Astrocyte of the spinal cord (primary cell): ENCODE measurements at places on chromosomes 5 and 9.

- DNase-seq, result peak; percentile 47
Measured at GRCh38 chr9:35306283-35306682, 144.5 kb downstream of the UNC13B start.

DNA sequence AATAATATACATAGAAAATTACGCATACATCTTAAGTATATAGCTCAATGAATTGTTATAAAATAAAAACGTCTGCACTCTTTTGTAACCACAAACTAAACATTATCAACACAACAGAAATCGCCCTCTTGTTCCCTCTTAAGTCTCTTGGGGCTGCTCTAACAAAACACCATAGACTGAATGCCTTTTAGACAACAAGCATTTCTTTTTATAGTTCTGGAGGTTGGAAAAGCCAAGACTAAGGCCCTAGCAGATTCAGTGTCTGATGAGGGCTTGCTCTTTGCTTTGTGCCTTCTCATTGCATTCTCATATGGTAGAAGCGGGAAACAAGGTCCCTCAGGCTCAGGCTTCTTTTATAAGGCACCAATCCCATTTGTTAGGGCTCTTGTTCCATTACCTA lies 4.9 kb upstream of the IFNB1 start:
- DNase-seq, result no peak

DNA sequence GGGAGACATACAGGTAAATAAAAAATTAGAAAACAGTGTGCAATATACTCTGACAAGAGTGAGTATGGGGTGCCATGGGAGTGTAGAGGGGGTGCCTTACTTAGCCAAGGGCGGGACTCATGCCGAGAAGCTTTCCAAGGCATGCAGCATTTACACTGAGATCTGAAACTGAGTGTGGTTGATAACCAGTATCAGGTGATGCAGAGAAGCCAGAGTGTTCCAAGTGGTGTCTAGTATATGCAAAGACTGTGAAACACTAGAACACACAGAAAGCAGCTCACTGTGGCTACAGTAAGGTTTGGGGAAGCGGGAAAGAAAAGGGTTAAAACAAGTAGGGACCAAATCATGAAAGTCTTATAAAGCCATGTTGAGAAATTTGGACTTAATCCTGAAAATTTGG lies 30.5 kb upstream of the ERBIN start:
- no peak for DNase-seq

GRCh38 chr5:2569176-2569575 lies 182.3 kb downstream of the IRX2 start:
- DNase-seq, result no peak

DNA sequence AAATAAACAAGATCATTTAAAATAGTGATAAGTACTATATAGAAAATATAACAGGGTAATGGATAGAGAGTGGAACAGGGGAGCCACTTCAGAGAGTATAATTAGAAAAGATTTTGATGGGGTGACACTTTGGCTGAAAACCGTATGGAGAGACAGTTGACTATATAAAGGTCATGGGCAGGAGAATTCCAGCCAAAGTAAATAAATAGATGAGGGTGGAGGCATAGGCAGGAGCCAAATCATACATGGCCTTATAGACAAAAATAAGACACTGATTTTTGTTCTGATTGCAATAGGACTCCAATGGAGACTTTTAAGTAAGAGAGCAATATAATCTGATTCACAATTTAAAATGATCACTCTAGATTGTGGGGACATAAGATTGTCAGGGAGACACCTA lies 37.5 kb upstream of the NUDT12 start:
- no peak for DNase-seq

GRCh38 chr9:76608575-76609273 lies 149.7 kb downstream of the GCNT1 start:
- no peak for DNase-seq

DNA sequence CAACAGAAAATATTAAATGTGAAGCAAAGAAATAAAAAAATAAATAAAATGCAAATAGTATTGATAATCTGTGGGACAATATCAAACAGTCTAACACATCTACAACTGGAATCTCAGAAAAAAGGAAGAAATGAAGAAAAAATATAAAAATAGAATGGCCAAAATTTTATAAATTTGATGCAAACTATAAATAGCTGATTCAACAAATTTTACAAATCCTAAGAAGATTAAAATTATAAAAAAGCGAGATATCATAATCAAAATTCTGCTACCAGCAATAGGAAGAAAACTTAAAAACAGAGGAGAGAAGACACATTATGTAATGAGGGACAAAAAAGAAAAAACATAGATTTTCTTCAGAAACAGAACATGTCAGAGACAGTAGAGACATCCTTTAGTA lies 129.2 kb upstream of the IRX1 start:
- DNase-seq, result no peak

DNA sequence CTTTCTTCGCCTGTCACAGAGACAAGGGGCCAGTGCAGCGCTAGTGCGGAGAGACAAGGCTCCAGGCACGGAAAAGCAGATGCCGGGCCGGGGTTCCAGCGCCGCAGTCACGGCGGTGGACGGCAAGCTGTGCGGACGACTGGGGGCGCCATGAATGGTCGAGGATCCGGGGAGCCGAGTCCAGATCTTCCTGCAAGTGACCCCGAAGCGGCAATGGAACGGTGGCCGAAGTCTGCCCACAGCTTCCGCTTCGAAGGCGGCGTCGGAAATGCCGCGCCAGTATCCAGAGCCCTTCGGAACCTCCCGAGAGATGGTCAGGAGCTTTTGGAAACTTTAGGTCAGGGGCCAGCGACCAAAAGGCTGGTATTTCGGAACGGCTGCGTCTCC lies 601 bp upstream of the FAF2 start:
- DNase-seq, result no peak

GRCh38 chr5:58969253-58969652 lies 386.4 kb downstream of the RAB3C start:
- no peak for DNase-seq

GRCh38 chr5:72209147-72210115 lies 102.2 kb downstream of the MAP1B start:
- DNase-seq, result peak; percentile 62

- no peak for DNase-seq
Measured at GRCh38 chr9:96163161-96163560, 138.8 kb downstream of the HSD17B3 start.

- DNase-seq, result no peak
Measured at GRCh38 chr9:110768886-110769285, 100.3 kb downstream of the MUSK start.

- no peak for DNase-seq
Measured at GRCh38 chr5:110496276-110496675, 230.2 kb downstream of the TMEM232 start.

- peak; percentile 19 for DNase-seq
Measured at GRCh38 chr9:12748016-12748415, 26.8 kb upstream of the LURAP1L start.

DNA sequence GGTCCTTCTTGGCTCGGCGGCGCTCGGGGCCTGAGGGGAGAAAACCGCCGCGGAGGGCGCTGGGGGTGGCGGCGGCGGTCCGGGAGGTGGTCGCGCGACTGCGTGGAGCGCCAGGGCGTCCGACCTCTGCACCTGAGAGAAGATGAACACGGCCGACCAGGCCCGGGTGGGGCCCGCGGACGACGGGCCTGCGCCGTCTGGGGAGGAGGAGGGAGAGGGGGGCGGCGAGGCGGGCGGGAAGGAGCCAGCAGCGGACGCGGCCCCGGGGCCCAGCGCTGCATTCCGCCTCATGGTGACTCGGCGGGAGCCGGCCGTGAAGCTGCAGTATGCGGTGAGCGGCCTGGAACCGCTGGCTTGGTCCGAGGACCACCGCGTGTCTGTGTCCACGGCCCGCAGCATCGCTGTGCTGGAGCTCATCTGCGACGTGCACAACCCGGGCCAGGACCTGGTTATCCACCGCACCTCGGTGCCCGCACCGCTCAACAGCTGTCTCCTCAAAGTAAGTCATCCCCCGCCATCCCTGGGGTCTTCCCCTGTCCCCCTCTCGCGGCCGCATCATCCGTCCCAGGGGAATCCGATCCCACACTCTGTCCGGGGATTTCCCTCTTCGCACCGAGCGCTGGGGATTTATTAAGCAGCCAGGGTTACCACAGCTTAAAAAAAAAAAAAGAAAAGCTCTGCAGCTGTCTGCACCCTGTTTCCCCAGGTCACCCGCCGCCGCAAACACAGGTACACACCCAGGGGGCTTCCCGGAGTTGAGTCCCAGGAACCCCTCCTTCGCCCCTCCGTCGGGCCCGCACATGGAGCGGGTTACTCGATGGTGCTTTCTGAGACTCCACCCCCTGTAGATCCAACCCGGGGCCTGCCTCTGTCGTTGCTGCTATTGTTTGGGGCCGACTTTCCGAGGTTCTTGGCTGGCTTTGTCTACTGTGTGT lies at the start of gene GTF3C4:
TSS of gene GTF3C4 (plus strand) at position 8 of the 935 bp plus-strand sequence. CDS start at position 143, 135 bp downstream.
- DNase-seq, result no peak

DNA sequence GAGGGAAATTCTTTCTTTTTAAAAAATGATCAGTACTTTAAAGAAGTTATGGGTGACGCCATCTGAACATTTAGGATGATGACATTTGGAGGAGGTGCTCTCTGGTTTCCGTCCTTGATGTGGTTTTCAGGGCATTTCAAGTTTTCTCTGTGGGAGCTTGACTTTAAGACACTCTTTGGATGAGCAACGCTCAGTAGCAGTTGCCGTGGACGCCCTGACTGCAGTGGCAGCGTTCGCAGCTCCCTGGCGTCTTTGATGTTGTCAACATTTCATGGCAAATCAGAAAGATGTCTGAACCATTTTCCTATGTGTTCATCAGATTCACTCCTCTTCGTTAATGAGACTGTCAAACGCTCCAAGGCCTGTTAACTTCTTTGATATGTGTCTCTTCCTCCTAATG lies 86.1 kb downstream of the ZNF354C start:
- no peak for DNase-seq

DNA sequence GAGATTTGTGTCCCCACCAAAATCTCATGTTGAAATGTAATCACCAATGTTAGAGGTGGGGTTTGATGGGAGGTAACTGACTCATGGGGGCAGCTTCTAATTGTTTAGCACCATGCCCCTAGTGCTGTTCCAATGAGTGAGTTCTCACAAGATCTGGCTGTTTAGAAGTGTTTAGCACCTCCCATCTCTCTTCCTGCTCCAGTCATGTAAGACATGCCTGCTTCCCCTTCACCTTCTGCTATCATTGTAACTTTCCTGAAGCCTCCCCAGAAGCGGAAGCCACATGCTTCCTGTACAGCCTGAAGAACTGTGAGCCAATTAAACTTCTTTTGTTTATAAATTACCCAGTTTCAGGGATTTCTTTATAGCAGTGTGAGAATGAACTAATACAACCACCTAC lies 170.5 kb downstream of the NDUFS4 start:
- DNase-seq, result no peak

- no peak for DNase-seq
Measured at GRCh38 chr5:50839472-50839871, 173.0 kb downstream of the PARP8 start.

- no peak for DNase-seq
Measured at GRCh38 chr9:76266649-76267283, 127.5 kb downstream of the RFK start.

DNA sequence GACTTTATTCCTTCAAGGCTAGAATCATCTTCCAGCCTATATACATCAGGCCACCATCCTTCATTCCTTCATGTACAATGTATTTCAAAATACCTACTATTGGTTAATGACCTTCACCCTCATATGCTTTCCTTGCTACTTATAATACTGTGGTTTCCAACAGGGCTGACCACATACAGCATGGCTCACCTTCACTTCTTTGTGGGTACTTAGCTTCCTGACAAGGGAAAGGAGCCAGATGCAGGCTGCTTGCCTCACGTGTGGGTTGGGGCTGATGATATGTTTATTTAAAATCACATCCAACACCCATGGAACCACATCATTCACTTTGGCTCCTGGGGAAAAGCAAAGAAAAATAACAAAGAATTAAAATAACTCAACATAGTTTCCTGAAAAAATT lies 63.9 kb upstream of the OR2K2 start:
- peak; percentile 18 for DNase-seq

GRCh38 chr5:112419164-112419985 lies at the start of gene EPB41L4A:
Gene EPB41L4A (minus strand): TSS chr5:112419277. CDS start chr5:112419039, 238 bp downstream.
- DNase-seq, result peak; percentile 32

DNA sequence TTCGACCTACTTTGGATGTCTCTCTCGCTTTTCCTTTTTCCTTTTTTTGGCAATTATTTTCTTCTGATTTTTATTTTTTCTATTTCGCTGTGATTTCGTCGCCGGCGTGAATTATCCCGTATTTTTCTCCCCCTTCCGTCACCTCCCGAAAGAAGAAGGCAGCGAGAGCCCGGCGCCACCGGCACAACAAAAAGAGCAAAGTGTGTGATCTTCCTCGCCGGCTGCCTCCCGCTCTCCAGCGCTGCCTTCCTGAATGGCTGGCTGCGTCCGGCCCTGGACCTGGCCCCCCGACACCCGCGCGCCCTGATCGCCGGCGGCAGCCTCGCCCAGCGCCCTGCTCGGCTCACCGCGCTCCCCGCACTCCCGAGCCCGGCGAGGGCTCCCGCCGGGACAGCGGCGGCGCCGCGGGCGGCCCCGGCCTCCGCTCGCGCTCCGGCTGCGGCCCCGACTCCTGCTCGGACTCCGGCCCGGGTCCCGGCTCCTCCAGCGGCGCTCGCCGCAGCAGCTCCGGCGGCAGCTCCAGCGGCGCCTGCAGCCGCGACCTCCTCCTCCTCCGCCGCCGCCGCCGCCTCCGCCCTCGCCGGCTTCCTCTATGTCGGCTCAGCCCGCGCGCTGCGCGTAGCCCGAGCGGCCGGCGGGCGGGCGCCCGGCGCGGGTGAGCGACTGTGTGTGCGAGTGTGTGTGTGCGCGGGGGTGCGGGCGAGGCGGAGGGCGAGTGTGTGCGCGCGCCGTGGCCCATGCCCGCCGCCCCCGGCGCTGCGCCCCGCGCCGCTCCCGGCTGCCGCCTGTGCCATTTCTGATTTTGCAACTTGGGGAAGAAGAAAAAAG lies 960 bp downstream of the NR2F1 start:
- peak; percentile 25 for DNase-seq

GRCh38 chr5:152649609-152650008 lies 244.5 kb upstream of the NMUR2 start:
- no peak for DNase-seq

DNA sequence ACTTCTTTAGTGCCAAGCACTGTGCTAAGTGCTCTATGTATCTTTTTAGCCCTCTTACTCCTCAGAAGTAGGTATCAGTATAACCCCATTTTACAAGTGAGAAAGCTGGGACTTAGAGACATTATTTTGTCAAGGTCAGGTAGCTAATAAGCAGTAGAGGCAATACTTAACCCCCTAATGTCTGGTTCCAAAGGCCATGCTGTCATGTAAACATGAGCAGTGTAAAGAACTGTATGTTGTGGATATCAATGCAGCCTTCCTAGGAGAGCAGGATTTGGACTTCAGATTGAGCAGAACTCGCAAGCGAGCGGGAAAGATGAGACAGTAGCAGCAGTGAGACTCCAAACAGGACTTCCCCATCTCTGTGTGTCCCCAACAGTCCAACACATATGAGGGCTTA lies 3.6 kb upstream of the SHROOM1 start:
- DNase-seq, result no peak

DNA sequence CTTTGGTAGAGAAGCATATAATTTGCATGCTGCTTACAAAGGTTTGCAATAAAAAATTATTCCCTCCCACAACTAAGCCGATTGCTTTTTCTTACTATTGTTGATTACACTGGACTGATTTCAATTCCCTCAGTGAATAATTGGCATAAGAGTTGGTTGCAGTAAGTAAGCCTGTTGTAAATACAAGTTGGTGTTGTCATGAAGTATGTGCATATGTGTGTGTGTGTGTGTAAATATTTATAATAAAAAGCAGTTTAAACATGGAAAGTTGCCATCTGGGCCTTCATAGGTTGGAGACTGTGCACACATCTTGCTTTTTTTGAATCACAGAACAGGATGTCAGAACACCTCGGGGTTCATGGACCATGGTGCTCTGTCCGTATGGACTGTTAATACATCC lies 131.2 kb downstream of the ATP10B start:
- no peak for DNase-seq

- peak; percentile 33 for DNase-seq
Measured at GRCh38 chr9:110157823-110158664, 49.9 kb downstream of the C9orf152 start.

- no peak for DNase-seq
Measured at GRCh38 chr5:68372161-68372560, 156.6 kb downstream of the PIK3R1 start.
